ENCODE measurements at places on chromosomes 4 and X.

- no peak for DNase-seq
These were observed 693.5 kb upstream of the TENM3 start for GRCh38 chr4:181549576-181550188.

DNA sequence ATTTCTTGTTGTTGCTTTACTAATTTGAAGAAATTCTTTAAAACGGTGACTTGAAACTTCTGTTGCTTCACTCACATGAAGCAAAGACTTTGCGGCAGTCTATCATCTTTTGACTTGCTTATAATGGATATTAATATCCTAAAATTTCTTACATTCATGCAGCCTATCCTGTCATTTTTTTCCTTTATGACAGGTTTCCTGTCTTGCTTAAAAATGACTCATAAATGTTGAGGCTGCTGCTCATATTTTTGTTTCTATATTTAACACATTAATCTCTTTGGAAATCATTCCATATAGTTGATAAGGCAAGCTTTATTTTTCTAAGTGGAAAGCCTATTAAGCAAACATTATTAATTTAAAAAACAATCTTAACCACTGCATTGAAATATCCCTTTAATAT, 176.6 kb upstream of the GALNTL6 start:
- DNase-seq = no peak

GRCh38 chr4:146643812-146644401, 5.2 kb downstream of the POU4F2 start:
- no peak for DNase-seq

GRCh38 chr4:88144048-88144447, 14.4 kb downstream of the ABCG2 start:
- no peak for DNase-seq

GRCh38 chr4:185534511-185534865, 819 bp downstream of the PDLIM3 start:
- no peak for DNase-seq

- no peak for DNase-seq
These were observed 18.4 kb upstream of the MGST2 start for GRCh38 chr4:139647184-139647583.
